ENCODE measurements at places on chromosomes 7 and 10.

GRCh38 chr10:7310076-7310475 lies 100.8 kb downstream of the SFMBT2 start:
- DNase-seq = no peak

GRCh38 chr7:2663121-2663886 lies 24.7 kb upstream of the AMZ1 start:
- no peak for DNase-seq

- no peak for DNase-seq
Observed at GRCh38 chr7:102992938-102993717, 80.3 kb downstream of the LRRC17 start.

- DNase-seq = no peak
Observed at GRCh38 chr10:30476511-30477155, 42.6 kb downstream of the MAP3K8 start.

GRCh38 chr10:120085096-120085796 lies 192.7 kb downstream of the SEC23IP start:
- DNase-seq = no peak

- no peak for DNase-seq
Observed at GRCh38 chr7:25095516-25096345, 29.3 kb downstream of the CYCS start.

DNA sequence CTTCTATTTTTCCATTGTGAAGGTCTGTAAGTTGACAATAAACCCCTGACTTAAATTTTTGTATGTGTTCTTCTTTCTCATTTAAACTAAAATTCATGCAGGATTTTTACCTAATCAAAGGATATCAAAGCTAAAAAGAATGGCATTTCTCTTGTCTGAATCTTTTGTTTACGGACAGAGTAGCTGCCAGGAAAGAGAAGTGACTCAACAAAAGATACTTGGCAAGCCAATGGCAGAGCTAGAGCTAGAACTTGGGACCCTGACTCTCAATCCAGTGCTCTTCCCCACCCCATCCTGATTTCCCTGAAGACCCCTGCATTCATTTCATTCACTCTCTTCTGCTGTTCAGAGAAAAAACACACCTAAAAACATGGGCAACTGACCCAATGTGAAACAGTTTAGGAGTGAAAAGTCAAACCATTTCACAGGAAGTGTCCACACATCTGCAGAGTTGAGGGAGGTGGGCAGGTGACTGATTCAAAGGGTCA lies 40.2 kb upstream of the PDLIM1 start:
- no peak for DNase-seq

GRCh38 chr7:96344236-96344635 lies 22.3 kb upstream of the SLC25A13 start:
- DNase-seq = no peak

- no peak for DNase-seq
Observed at GRCh38 chr7:132476541-132476940, 99.7 kb downstream of the PLXNA4 start.

GRCh38 chr10:34407324-34407805 lies 407.7 kb downstream of the PARD3 start:
- DNase-seq = no peak

DNA sequence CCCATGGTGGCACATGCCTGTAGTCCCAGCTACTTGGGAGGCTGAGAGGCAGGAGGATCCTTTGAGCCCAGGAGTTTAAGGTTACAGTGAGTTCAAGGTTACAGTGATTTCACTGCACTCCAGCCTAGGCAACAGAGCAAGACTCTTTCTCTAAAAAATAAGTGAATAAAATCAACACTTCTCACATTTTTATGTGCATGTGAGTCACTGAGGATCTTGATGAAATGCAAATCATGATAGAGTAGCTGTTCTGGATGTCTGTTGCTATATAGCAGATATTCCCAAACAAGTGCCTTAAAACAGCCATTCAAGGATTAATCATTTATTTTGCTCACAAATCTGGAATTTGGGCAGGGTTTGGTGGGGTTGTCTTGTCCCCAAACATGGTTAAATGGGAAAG lies 62.3 kb upstream of the ARHGAP12 start:
- DNase-seq = no peak

- no peak for DNase-seq
Observed at GRCh38 chr10:47287365-47287802, 12.6 kb upstream of the GDF10 start.

- no peak for DNase-seq
Observed at GRCh38 chr10:75924309-75924902, 493.0 kb downstream of the LRMDA start.

DNA sequence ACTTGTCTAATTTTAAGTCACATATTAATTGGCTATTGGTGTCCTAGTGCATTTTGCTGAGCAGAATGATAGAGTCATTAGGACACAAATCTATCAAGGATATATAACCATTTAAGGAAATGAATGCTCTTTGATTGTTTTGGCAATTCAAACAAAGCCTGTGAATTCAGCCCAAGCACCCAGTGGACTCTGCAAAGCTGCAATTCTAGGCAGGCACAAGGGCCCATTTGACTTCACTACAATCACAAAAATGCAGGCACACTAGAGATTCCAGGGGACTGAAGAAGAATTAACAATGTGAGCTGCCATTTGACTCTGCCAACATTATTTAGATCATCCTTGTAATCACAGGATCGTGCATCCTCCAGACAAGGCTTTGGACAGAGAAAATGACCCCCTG lies 544.2 kb upstream of the PHF14 start:
- no peak for DNase-seq

DNA sequence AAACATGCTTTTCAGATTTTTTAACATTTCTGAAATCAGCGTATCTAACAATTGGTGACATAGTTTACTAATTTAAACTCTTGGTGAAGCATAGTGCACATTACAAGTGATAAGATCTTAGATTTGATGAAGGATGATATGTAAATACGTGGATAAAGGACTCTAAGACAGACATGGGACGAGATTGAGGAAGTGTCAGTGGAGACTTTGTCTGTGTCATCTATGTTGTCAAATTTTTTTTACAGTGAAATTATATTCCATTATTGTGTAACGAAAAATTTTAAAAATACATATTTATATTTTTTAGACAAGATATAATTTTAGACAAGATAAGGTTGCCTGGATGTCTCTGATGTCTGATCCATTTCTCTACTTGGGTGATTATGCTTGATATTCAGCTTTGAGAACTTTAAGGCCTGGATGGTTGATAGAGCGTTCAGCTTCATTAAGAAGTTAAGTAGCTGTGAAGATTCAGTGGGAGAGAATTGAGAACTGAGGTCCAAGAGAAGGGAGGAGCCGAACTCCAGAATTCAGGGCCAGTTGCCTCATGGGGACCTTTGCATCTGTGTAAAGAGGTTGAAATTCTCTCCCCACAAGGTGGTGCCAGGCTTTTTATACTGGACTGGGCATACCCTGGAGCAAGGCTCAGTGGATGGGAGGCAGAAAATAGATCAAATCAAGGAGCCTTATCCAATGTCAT lies 62.7 kb downstream of the KAT6B start:
- DNase-seq = no peak

DNA sequence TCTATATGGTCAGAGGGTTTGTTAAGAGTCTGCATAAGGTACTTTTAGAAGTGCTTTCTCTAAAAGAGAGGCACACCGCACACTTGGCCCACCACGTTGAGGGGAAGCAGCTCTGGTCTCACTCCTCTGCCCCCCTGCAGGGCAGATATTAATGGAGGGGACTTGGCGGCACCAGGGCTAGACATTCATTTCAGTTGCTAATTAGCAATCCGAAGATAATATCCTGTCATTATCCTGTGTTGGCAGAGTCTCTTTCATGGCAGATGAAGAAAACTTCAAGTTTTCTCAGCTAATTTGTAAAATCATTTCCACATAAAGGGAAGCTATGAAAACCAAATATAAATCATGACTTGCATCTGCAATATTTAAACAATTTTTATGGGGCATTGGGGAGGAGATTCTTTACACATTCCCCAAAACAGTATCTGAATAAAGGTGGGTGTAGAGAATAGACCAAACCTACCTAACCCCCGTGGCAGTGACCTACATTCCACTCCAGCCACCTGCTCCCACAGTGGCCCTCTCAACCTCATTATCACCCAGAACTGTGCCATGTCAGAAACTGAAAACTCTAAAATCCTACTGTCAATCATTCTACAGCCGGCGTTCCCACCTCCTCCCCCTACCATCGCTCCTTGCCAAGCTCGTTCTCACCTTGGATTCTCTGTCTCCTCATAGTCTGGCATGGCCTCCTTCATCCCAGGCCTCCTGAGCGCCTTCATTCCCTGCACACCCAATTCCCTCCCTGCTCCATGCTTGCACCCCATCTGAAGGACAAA lies 54.1 kb upstream of the STK17A start:
- no peak for DNase-seq

GRCh38 chr10:32308027-32308603 lies 38.8 kb downstream of the EPC1 start:
- no peak for DNase-seq

DNA sequence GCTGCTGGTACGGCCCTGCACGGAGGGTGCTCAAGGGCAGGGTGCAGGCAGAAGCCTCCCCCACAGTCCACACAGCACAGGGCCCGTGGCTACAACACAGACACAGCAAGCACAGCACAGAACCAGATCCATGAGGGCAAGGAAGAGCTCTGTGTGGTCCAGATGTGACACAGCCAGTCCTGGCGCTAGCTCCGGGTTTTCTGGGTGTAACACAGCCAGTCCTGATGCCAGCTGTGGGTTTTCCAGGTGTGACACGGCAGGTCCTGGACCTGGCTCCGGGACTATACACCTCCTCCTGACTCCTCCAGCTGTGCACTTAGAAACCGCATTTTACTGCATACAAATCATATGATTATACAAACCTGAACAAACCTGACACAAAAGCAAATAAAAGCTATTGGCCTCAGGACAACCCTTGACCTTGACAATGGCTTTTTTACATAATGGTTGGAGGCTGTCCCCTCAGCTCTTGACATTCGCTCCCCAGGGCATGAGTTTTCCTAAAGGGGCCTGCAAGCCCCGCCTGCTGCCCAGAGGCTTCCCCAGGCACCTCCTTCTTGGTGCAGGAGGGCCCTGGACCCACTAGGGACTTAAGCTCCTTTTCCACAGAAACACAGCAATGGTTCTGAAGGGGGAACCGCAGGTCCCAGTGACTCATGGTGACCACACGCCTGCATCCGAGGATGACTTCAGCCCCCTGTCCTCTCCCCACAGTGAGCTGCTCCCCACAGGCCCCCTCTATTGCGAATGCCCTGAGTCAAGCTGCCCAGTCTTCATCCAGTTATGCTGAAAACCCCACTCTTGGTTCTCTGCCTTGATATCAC lies 209.6 kb downstream of the PTPRN2 start:
- no peak for DNase-seq

- no peak for DNase-seq
Observed at GRCh38 chr10:127142856-127143255, 53.5 kb downstream of the INSYN2A start.

- no peak for DNase-seq
Observed at GRCh38 chr7:30162133-30162532, 27.3 kb downstream of the MTURN start.

DNA sequence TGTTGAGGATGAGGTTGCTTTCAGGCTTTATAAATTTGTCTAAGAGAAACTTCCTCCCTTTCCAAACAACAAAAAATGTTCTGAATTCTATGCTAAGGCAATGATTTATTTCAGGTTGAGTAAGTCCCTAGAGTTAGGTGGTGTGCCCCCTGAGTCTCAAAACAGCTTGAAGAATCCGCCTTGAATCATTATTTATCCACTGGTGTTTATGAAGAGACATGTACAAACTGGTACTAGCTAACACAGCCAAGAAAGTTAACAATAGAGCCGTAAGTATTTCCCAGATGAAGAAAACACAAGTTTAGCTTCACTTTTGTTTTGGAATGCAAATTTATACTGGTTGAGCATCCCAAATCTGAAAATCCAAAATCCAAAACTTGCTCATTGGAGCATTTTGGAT lies 66.2 kb upstream of the SRPK2 start:
- DNase-seq = no peak

DNA sequence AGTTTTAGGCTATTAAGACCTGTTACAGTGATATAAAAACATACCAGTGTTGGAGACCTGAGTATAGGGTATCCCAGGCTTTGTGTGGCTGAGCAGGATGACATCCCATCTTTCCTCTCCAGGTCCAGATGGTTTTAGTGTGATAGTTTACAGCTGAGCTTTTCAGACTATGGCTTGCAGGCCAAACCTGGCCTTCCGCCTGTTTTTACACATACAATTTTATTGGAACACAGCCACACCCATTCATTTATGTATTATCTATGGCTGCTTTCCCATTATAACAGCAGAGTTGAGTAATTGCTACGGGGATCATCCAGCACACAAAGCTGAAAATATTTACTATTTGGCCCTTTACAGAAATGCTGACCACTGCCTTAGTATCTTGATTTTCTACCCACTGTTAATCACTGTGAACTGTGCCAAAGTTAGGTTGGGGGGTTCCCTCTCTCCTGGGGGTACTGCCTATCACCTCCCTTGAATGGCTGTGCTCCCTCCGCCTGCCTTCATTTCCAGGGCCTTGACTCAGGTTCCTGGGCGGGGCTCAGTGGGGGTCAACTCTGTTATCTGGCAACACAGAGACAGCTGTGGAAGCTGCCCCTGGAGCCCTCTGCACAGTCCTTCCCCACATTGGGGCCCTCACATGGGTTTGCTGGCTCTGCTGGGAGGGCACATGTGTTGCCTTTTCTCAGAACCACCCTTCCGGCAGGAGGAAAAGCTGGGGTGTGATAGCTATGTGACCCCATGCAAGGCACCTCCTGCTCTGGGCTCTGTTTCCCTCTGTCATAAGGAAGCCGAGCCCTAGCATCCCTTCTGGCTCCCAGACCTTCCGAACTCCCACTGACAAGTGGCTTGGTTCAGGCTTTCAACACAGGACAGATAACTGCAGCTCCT lies 40.3 kb upstream of the SH2D4B start:
- no peak for DNase-seq

DNA sequence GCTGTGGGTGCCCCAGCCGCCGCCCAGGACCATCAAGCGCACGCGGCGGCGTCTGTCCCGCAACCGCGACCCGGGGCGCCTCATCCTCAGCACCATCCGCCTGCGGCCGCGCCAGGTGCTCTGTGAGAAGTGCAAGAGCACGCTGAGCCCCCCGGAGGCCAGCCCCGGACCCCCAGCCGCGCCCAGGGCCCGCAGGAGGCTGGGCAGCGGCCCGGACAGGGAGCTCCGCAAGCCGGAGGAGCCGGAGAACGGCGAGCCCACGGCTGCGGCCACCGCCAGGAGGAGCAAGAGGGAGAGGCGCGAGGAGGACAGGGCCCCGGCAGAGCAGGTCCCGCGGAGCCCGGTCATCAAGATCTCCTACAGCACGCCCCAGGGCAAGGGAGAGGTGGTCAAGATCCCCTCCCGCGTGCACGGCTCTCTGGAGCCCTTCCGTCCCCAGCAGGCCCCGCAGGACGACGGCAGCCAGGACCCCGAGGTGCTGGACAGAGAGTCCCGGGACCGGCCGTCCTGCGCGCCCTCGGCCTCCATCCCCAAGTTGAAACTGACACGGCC lies 8.0 kb downstream of the PWWP2B start:
- DNase-seq = no peak

DNA sequence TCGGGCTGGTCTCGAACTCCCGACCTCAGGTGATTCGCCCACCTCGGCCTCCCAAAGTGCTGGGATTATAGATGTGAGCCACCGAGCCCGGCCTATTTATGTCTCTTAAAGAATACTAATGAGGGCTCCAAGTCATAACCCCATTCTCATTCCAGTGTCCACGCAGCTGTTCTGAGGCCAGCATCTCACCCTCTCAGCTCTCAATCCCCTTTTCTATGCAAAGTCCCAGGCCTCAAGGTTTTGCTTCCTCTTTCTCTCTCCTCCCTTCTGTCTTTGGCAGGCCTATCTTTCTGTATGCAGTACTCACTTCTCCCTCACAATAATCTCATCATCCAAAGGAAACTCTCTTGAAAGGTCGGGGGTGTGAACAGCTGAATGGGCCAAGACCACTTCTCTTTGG lies 28.0 kb upstream of the VSIR start:
- no peak for DNase-seq
